ENCODE measurements at places on chromosomes 1 and 21.
A peak's percentile ranks its signal among the peaks of the same experiment; 100 is the strongest.

GRCh38 chr21:42537106-42537742, 23.6 kb downstream of the SLC37A1 start:
- DNase-seq: no peak

DNA sequence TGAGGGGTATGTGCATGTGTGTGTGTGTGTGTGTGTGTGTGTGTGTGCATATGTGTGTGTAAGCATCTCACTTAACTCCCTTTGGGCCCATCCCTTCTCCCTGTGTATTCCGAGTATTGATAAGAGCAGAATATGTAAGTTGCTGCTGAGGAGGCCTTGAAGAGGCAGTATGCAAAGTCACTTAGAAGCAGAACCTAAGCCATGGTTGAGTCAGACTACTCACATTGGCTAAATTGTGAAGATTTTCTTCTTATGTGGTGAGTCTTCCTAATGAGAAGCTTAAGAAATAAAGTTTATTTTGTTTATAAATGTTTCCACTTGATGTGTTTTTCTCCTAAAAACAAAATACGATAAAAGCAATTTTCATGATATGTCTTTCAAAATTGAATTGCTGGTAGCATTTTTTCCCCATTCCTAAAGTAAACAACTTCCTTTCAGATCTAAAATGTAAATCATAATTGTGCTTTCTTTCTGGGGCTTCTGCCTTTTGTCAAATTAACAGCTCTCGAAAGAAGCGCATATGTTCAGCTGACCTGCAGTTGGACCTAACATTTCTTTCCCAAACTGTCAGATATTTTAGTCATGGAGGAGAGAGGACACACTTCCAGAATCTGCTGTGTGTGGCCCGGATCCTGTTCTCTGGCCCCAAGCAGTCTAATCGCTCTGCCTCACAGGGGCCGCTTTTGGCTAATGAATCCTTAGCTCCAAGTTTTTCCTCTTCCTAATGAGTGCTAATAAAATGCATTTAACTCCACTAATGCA, 284.0 kb downstream of the DUSP10 start:
- DNase-seq: no peak

DNA sequence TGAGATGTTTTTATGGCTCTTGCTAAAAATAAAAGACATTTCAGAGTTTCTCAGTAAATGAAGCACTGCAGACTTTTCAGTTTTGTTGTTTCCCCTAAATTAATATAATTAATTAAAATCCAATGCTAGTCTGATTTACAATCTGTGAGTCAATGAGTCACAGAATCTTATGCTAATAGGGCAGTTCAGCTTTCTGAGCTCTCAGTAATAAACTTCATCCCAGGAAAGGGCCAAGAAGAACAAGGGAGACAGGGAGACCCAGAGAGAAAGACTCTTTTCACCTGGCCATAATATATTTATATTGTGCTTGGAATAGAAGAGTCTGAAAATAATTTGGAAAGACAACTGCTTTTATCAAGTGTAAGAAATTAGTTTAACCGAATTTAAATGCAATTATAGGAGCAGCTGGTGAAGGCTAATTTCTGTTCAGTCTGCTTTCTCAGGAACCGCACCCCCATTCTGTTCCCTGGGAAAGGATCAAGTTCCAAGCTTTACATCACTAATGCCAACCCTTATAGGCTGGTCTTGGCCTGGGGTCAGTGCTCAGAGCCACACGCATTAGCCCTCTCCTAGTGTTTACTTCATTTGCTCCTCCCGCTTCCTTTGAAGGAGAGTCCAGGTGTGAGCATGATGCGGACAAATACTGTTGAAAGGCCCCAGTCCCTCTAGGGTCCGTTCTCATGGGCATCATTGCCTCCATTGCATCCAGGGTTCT, 145.6 kb downstream of the ZBTB18 start:
- no peak for DNase-seq

- DNase-seq: no peak
These were observed 73.2 kb downstream of the NKAIN1 start for GRCh38 chr1:31166462-31166861.

- DNase-seq: no peak
These were observed 33.8 kb upstream of the SERTAD4 start for GRCh38 chr1:210198840-210199239.

DNA sequence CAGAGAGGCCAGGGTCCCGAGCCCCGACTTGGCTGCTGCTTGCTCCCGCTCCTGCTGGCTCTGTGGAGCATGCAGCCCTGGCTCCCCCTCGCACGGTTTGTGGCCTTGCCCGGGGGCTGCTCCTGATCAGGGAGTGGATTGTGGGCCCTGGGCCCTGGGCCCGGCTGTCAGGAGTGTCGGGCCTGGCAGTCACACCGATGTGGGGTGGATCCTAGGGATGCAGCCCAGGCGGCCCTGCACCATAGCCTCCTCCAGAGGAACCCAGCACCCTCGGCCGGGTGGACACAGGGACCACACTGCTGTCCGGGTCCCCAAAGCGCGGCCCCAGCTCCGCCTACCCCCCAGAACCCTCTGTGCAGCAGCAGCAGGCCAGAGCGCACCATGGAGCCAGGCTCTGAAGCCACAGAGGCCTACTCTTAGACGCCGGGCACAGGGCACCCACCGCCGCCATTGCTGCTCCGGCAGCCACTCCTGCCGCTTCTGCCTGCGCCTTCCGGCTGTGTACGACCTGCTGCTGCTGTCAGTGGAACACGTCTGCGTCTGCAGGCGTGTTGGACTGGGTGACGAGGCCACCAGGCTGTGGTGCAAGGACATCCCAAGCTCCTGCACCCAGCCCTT, 9.4 kb downstream of the SLX9 start:
- no peak for DNase-seq

DNA sequence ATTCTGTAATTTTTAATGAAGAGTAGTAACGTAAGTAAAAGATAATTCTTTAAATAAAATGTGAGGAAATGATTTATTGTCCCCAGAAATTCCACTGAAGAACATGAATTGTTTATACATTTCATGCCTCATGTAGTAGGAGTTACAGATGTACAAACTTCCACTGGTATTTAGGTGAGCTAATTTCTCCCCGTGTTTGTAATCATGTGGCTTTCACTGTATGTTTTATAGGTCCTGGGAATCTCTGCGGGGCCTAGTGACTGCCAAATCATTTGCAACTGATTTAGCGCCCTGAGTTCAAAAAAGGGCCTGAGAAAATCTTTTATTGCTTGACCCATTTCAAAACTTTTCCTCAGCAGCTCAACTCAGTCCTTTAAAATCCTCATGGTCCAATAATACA, 30.5 kb upstream of the FASLG start:
- no peak for DNase-seq

DNA sequence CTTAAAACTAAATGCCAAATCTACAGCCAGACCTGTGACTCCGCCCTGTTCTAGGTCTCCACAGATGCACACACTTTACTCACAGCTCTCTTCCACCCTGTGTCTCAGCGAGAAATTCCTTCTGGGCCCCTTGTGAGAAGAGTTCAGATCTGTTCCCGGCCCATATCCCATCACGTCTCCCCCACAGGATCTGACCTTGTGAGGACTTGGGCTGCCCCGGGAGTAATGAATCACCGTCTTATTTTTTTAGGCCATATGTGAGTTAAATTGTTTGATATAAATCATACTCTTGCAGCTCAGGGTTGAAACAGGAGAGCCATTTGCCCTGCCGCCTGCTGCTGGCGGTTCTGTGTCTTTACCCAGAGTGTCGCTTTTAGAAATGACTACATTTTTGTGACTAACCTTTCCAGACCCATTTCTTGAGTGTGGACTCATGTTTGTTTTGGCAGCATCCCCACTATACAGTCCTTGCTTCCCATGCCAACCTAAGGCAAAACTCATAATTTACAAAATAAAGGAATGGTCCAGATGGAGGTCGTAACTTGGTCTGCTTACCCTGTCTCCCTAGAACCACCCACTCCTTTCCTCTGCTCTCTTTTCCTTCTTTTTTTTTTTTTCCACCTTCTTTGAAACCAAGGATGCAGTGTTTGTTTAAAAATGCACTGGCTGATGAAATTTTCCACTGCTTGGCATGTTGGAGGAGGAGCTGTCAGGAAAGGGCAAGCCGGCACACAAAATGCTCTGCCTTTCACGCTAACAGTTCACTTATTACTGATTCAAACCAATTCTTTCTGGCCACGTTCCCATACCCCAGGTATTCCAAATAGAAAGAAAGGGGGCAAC, 98.0 kb upstream of the C1orf105 start:
- no peak for DNase-seq

- no peak for DNase-seq
These were observed 161.8 kb downstream of the DSCAM start for GRCh38 chr21:40685141-40685540.

GRCh38 chr1:108704496-108704895, 8.2 kb upstream of the FNDC7 start:
- DNase-seq: no peak

DNA sequence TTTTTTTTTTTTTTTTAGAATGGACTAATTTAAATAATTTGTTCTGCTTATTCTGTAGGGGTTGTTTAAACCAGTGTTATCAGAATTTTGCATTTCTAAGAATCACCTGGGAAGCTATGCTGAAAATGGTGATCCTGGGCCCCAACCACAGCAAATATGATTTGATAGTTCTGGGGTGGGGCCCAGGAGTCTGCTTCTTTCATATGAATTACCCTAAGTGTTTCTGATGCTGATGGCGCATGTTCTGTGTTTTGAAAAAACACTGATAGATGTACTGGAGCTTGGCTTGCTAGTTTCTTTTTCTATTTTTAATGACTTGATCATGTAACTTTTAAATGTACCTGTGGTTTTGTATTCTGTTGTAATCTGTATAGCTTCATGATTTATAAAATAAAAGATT, 89.3 kb downstream of the CDC14A start:
- no peak for DNase-seq

GRCh38 chr1:110948038-110948810, 15.5 kb downstream of the LRIF1 start:
- DNase-seq: no peak

- no peak for DNase-seq
These were observed 3.7 kb downstream of the AURKAIP1 start for GRCh38 chr1:1371364-1371745.

DNA sequence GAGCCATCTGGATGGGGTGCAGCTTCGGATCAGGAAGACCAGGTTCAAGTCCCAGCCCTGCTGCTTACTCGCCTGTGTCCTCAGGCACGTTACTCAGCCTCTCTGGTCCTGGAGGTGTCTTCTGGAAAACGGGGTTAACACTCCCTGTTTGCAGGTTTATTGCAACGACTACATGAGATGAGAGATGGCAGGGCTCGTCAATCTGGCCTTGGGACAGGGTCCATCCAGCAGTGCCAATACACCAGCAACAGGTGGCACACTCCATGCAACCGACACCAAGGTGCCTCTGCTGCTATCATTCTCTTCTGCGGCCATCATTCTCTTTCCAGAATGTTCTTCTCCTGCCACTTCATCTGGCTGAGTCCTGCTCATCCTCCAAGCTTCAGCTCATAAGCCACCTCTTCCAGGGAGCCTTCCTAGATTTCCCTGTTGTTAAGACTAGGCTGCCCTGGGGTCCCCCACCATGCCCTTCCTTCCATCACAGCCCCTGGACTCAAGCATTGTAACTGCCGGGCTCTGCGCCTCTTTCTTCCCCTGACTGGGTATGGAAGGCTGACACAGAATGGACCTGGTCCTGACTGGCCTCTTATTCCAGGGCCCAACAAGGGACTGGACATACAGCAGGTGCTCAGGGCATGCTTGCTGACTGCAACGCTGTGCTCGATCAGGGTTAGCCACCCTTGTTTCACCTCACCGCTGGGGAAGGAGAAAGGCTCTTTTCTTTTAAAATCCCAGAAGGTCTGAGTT, 87.4 kb downstream of the DMRTB1 start:
- no peak for DNase-seq

DNA sequence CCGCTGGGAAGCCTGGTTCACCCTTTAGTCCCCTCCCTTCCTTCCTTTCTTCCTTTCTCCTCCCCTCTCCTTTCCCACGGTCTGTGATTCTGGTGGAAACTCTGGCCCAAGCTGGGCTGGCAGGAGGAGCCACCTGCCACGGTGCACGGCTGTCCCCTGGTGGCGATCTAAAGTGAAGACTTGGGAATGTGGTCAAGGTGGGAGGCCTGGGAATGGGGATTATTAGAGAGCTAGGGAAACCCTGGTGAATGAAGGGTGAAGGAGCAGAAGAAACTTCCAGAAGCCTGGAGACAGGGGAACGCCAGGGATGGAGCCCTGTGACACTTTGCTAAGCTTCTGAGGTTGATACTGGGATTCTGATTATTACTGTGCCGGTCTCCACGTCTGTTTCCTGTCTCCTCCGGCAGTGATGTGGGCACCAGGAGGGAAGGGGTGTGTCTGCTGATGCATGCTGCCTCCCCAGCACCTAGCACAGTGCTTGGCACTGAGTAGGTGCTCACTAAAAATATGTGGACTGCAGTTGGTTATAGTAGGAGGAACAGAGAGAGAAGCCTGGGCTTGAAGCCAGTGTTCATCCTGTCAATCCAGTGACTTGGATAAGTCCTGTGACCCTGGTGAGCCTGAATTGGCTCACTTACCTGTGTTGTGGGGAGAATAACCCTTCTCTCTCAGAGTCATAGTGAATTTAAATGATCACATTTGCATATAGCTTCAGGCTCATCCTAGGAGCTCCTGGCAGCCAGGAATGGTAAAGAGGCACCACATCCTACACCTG, 71.2 kb upstream of the NBPF3 start:
- DNase-seq: peak; percentile 42

DNA sequence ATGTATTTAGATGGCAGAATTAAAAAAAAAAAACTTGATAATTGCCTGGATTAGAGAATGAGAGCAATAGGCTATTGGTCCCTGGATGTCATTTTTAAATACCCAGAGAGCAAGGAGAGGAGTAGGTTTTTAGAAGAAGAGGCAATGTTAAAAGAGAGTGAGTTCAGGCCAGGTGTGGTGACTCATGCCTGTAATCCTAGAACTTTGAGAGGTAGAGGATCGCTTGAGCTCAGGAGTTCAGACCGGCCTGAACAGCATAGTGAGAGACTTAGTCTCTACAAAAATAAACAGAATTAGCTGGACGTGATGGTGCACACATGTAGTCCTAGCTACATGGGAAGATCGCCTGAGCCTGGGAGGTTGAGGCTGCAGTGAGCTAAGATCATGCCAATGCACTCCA, 15.9 kb upstream of the MUTYH start:
- DNase-seq: no peak

- DNase-seq: no peak
These were observed 67.5 kb downstream of the AK5 start for GRCh38 chr1:77349275-77349674.

DNA sequence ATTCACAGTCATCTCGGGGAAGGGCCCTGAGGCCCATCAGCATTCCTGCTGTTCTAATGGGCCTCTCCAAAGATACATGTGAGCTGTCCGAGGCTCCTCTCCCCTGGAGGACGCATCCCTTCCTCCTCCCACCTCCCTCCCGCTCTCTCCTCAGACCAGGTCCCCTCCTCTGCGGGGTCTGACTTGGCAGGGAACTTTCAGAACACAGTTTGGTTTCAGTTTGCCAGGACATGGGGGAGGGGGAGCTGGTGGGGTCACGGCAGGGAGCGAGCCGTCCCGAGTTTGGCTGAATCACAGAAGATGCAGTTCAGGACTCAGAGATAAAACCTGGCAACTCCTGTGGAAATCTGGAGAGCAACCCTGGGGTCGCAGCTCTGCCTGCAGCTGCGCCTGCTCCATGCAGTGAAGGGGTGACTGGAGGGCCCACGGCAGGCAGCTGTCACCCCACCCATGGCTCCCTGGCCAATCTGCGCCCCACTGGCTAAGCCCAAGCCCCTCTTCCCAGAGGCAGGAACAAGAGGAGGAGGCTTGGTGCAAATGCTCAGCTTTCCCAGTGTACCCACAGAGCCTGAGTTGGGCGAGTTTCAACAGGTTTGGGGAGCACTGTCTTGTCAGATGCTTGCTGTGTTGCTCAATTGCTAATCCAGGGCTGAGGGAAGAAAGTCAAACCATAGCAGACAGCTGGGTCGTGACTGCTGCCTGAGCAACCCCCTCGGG, 5.7 kb downstream of the WNT4 start:
- no peak for DNase-seq

- peak; percentile 15 for DNase-seq
These were observed 48.7 kb downstream of the SPAG17 start for GRCh38 chr1:118136187-118136941.
